ENCODE measurements at places on chromosomes 4 and X. TPM values are rescaled to one million over a fixed set of nuclear protein-coding genes. Genes with fewer than 3 reads are reported as not detected.

- DNase-seq, result no peak
Observed at GRCh38 chr4:147101678-147102077, 156.0 kb upstream of the TTC29 start.

The SLAIN2 gene
- 131 TPM for total RNA-seq

DNA sequence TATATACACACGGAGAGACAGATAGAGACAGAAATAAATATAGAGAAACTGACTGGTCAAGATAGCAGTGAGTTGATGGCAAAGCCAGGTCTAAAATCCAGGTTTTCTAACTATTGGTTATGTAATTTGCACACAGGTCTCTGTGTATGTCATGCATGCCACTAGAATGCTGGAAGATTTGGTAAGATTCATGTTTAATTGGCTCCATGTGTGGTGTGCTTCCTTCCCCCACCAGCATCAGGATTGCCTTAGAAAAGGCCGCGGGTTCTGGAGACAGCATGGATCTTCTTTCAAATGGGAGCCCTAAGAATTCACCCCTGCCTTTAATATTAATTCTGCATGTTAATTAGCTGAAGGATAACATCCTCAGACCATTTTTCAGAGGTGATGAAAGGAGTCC is 31.3 kb downstream of the HAND2 start:
- no peak for DNase-seq

- DNase-seq, result no peak
Observed at GRCh38 chr4:16770710-16771285, 127.6 kb downstream of the LDB2 start.

The REST gene
- total RNA-seq, result 32.0 TPM

- no peak for DNase-seq
Observed at GRCh38 chrX:88072339-88073030, 554.9 kb downstream of the KLHL4 start.

The TRIM61 gene
- total RNA-seq, result 1.9 TPM

The FGG gene
- not detected for total RNA-seq

DNA sequence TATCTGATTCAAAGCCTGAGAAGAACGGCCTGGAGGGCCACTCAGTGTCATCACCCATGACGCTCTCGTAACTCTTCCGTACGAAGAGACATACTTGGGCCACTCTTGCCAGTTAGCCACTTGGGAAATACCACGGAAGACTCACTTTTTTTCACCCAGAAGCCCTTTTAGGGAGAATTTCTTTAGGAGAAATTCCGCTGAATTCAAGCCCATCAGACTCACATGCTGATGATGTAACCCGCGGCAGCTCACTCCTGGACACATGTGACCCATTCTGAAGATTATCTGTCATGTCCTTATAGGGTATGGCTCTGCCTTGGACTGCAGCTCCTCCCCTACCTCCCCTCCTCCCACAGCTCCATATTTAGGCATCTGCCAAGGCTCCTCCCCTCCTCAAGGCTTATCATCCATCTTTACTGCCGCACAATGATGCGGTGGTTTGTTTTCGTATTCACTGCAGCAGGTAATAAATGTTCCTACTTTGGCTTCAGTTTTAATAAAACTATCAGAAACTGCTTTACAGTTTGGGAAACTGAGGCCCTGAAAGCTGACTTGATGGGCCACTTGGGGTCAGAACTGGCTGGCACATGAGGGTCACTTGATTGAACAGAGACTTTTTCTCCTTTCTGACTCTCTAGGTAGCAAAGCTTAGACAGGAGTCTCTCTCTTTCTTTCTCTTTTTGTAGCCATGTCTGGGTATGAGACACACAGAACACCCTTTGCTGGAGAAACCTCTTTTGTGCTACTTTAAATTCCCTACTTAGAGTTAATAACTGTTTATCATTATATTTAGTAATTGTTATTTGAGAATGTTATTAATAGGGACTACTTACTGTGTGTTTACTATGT is 42.1 kb downstream of the RHOH start:
- DNase-seq, result no peak

DNA sequence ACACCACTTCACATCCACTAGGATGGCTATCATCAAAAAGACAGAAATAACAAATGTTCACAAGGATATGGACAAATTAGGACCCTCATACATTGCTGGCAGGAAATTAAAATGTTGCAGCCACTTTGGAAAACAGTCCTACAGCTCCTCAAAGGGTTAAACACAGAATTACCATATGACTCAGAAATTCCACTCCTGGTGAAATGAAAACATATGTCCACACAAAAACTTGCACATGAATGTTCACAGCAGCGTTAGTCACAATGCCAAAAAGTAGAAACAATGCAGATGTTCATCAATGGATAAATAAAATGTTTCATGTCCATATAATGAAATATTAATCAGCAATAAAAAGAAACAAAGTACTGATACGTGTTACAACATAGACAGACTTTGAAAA is 15.1 kb downstream of the S100G start:
- no peak for DNase-seq

GRCh38 chrX:134692990-134693389 is 34.7 kb upstream of the PLAC1 start:
- DNase-seq, result no peak

GRCh38 chrX:14598330-14598729 is 69.0 kb downstream of the GLRA2 start:
- DNase-seq, result no peak

The CASK gene
- 35.8 TPM for total RNA-seq

The SOWAHB gene
- not detected for total RNA-seq

DNA sequence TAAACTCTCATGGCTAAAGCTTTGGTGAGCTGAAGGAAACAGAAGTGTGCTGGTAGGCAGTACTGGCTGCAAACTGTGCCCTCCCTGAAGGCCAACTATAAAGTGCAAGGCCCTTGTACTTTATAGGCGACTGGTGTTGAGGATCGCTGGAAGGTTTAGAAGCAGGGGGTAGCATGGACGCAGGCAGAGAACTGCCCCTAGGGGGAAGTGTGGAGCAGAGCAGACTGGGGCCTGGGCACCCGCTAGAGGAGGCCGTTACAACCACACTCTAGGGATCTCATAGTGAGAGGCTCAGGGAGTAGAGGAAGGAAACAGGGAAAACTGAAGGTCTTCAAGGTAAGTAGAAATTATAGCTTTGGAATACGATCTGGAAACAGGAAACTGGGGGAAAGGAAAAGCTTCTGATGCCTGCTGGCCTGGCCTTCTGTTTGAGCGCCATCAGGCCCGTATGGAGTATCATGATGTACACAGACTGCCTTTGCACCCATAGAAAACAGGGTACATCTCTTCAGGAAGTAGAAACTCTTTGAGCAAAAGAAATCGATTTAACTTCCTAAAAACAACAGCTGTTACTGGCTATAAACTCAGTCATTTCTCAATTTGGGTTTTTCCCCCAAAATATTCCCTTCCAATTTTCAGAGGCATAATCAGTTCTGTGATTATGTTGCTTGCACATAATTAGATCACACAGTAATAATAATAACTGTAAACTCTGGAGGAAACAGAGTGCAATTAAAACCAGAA is 23.9 kb upstream of the TMSB4X start:
- DNase-seq, result no peak

DNA sequence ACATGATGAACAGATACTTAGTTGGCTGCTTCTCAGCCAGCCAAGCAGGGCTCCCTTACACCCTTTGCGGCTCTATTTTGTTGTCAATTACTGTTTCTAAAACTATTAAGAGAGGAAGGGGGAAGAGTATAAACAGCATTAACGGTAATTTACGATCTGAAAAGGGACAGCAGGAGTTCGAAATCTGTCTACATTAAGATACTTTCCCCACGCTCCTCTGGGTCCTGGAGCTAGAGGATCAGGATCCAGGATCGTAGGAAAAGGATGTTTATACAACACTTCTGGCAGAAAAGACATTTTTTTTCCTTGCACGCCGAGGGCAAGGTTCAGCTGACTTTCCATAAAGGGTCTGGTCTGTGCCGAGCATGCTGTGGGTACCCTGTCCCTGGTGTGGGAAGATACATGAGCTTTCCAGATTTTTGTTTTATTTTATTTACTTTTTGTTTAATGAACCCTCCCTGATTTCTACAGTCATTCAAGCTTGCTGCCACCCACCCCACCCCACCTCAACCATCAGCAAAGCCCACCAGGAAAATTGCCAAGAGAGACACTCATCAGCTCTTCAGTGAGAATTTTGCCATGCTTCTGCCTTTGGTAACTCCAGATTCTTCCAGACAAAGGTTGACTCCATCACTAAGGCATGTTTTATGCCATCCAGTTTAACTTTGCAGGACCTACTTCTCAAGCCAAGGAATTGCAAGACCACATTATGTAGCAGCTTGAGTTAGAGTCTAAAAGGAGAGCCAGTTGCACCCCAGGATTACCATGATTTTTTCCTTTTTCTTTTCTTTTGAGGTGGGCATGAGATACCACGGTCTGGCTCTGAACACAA is 188.1 kb downstream of the QDPR start:
- DNase-seq, result no peak

The CEP135 gene
- 6.8 TPM for total RNA-seq

GRCh38 chrX:112731793-112732192 is 52.1 kb upstream of the LHFPL1 start:
- DNase-seq, result no peak

The GAGE12H gene
- total RNA-seq, result not detected

The SPANXN4 gene
- total RNA-seq, result not detected

- DNase-seq, result no peak
Observed at GRCh38 chrX:68511255-68511654, 12.4 kb downstream of the YIPF6 start.

DNA sequence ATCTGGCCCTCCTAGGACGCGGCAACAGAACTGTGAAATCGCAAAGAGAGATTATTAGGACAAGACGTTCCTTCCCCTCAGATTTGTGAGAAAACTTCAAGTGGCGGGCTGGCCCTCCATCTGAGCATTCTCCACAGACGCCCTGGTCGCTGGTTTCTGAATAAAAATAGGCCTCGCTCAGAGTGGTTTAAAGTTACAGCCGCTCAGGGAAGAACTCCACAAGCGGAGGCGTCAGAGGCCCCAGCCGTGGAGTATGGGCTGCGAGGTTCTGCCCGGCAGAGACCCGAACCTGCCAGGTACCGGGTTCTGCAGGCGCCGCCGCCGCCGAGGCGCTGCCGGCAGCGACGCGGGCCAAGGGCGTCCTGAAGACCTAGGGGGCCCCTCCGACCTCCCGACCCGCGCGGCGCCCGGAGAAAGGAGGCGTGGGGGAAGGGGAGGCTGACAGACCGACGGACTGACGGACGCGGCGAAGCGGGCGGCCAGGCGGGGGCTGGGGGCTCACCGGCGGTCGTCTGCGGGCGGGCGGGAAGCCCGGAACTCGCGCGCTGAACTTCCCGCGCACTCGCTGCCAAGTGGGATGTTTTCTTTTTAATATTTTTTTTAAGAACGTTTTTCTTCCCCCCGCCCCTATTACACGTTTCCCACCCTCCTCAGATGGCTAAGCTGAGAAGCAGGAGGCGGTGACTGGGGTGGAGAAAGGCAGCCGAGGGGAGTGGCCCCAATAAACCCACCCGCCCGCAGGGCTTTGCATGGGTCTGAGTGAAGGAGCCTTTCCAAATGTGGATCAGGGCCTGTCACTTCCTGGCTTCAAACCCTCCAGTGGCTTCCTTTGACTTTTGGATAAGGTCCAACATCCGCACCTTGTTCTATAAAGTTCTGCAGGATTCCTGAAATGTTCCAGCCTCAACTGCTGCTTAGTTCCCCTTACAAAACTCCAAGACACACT is at the start of gene PABPC4L:
TSS of gene PABPC4L (minus strand) at position 574 of the 946 bp plus-strand sequence. CDS start 770 bp downstream, outside the sequence.
- DNase-seq, result peak; percentile 74

The TMPRSS11B gene
- total RNA-seq, result not detected

DNA sequence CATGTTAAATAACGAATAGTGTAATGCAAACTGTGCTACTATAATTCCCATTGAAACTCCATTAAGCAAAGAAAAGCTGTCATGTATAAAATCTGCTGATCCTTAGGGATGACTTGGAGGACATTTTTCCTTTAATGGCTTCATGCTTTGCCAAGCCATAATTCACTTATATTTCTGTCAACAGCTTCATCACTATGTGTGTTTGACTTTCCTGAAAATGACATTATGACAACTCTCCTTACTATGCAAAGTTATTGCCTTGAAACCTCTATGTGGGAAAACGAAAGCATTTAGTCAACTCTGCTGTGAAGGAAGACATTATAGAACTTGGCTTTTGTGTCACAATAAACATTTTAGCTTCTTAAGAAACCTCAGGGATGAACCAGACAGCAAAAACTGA is 210.5 kb downstream of the GRXCR1 start:
- DNase-seq, result no peak

DNA sequence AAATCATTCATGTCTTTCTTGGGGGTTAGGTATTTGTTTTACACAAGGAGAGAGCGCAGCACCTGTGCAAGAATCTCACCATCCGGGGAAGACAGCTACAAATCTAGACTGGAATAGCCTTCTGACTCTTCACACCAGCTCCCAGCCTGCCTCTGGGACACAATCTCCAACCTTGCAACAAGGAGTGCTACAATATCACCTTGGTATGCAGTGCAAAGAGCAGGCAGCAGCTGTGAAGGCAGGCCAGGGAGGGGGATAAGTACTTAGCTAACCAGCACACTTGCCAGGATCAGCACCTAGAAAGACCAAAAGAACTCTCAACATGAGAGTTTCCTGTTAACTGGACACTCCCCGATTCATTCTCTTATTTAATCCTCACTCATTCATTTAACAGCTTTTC is 235.3 kb downstream of the AR start:
- no peak for DNase-seq

DNA sequence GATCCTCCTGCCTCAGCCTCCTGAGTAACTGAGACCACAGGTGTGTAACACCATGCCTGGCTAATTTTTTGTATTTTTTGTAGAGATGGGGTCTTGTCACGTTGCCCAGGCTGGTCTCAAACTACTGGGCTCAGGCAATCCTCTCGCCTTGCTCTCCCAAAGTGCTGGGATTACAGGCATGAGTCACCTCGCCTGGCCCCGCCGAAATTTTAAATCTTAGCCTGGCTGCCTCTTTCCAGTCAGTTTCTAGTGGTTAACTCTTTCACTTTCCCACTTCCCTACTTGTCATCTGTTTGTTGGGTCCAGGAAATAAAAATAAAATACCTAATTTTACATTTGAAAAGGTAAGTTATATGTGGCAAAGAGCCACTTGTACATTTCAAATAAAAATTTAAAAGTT is 62.4 kb downstream of the TMEM165 start:
- DNase-seq, result no peak

GRCh38 chr4:121243485-121243884 is 79.4 kb upstream of the TNIP3 start:
- DNase-seq, result no peak

DNA sequence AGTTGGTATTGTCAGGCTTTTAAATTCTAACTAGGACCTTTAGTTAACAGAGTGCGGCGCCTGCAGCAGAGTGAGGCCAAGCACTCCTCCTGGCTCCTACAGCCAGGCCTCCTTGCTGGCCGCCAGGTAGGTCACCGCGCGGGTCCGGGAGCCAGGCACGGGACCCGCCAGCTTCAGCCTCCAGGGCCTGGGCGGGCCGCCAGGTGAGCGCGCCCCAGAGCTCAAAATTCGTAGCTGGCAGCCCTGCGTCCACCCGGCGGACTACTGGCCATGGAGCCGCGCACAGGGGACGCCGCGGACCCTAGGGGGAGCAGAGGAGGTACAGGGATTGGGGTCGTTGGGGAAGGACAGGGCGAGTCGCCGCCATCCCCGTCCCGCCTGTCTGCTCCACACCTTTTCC is at the start of gene MAGIX:
TSS of gene MAGIX (plus strand) at position 139 of the 400 bp plus-strand sequence. CDS start at position 271, 132 bp downstream.
- DNase-seq, result no peak

The XAGE2 gene
- total RNA-seq, result not detected

The CLTRN gene
- 0.51 TPM for total RNA-seq

GRCh38 chr4:151267822-151268535 is 9.0 kb upstream of the PRSS48 start:
- DNase-seq, result no peak
